ENCODE measurements at places on chromosomes 3 and 15.
A peak's percentile ranks its signal among the peaks of the same experiment; 100 is the strongest.

- DNase-seq: no peak
These were observed 193.1 kb downstream of the ABHD5 start for GRCh38 chr3:43883729-43884396.

GRCh38 chr3:81045976-81046375 lies 715.5 kb downstream of the GBE1 start:
- DNase-seq: no peak

DNA sequence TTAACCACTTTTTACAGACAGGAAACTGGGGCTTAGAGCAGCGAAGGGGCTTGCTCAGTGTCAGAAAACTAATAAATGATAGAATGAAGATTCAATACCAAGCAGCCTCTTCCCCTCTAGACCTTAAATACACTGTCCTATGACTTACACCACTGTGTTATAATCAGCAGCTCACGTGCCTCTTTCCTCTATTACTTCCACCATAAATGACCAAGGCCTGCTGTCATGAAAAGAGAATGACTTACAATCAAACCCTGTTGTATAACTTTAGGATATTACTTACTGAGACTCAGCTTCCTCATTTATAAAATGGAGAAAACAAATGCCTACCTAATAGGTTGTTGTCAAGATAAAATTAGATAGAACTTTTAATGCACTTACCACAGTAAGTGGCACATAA lies 11.6 kb downstream of the FMN1 start:
- DNase-seq: no peak

DNA sequence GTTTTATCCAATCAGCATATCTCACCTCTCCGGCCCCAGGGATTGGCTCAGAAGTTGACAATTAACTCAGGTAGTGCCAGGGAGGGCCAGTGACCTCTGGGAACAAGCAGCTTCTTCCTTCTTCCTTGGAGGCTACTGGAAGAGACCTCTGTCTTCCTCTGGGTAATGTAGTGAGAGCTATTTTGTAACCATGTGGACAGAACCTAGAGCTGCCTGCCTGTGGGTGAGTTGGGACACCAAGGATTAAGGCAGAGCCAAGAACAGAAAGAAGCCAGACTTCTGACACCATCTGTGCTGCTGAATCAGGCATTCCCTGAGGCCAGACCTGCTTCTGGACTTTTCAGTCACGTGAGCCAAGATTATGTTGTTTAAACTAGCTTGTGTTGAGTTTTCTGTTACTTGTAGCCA lies 5.9 kb upstream of the NDUFAF1 start:
- no peak for DNase-seq

- peak; percentile 33 for DNase-seq
These were observed 5.0 kb downstream of the PTH1R start for GRCh38 chr3:46882377-46883053.

- DNase-seq: peak; percentile 57
These were observed 53.7 kb downstream of the NMD3 start for GRCh38 chr3:161274691-161275298.

GRCh38 chr3:141605883-141606282 lies 119.1 kb downstream of the RASA2 start:
- DNase-seq: no peak

GRCh38 chr15:62534996-62535395 lies 369.9 kb upstream of the C2CD4B start:
- no peak for DNase-seq

- DNase-seq: peak; percentile 35
These were observed 26.5 kb upstream of the CP start for GRCh38 chr3:149247929-149248691.

DNA sequence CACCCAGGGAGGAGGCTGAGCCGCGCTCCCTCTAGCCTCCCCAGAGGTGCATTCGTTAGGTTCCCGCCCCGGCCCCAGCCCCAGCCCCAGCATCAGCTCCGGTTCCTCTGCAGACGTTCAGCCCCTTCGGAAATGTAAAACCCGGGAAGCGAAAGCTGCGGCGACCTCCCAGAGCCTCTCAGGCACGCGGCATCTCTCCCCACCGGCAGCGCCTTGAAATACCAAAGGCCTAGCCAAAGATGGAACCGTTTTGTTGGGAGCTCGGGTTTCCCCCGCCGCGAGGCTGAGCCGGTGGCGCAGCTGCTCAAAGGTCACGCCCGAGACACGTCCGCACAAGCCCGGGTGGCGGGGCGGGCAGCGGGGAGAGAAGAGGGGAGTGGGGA lies 77.8 kb upstream of the HES1 start:
- DNase-seq: peak; percentile 59

- DNase-seq: no peak
These were observed 109.8 kb downstream of the XRN1 start for GRCh38 chr3:142337994-142338393.

DNA sequence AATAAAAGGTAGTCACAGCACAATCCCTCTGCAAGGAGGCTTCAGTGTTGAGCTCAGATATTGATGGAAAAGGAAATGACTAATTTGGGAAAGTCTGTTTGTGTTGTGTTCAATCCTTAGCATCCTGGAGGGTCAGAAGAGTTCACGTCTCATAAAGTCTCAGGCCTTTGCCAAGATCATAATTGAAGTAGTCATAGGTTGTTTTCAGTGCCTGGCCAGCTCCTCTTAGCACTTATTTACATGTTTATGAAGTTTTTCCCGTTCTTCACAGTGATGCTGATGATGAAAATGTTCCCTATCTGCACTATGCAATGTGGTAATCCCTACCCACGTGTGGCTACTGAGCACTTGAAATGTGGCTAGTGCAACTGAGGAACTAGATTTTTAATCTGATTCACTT lies 61.6 kb upstream of the TGFBR2 start:
- peak; percentile 71 for DNase-seq

DNA sequence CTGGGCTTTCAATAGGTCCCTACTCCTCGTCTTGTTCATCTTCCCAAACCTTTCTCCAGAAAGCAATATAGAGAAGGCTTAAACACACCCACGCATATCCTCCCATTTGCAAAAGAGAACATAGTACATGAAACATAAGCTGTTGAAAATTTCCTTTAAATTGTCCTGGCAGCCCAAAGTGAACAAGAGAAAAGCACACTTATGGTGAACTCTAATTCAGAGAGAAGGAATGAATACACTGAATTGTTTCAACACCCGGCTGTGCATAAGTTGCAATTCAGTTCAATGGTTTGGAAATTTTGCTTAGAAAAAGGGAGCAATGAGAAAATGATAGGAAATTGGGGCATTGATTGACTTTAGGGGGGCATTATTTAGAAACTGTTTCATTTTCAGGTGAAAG lies 202.6 kb downstream of the TIGIT start:
- DNase-seq: no peak

DNA sequence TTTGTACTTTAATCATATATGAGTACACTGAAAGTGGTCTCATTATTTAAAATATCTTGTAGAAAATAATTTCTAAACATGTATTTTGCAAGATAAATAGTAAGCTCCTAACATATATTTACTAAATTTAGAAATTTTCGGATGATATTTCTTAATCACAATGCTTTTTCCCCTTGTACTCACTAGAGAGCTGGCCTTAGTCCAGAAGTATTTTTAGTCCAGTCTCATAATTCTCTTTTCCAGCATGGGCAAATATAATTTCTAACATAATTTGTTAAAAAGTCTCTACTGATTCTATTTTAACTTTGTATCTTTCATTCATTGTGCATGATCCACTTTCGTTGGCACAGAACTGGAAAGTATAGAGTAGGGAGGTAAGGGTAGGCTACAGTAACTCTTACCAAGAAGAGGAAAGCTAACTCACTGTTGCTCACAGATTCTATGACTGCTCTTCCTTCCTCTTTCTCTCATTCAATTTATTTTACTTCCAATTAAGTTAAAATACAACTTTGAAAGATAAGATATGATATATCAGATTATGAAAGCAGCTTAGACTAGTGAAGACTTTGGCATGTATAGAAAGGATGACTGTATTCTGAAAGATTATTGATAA lies 39.3 kb downstream of the FGF7 start:
- no peak for DNase-seq

- no peak for DNase-seq
These were observed 812 bp upstream of the IL20RB start for GRCh38 chr3:136956971-136957370.

- peak; percentile 68 for DNase-seq
These were observed 18.1 kb downstream of the TRPM1 start for GRCh38 chr15:31083370-31083780.

DNA sequence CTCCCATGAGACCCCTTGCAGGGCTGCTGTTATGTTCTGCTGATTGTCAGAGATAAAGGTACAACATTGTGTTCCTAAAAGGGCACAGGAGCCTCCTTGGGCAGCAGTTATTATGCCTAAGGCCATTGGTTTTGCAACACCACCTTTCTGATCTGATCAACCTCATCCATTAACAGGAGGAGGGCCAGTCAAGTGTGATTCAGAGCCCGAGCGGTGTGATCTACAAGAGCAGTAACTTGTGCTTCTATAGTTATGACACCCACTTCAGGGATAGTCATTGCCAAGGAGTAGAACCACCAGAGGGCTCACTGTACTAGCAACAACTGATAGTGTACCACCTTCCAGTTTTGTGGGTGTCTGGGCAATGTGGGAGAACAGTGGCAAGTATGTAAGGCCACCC lies 1457.9 kb upstream of the CADM2 start:
- no peak for DNase-seq

DNA sequence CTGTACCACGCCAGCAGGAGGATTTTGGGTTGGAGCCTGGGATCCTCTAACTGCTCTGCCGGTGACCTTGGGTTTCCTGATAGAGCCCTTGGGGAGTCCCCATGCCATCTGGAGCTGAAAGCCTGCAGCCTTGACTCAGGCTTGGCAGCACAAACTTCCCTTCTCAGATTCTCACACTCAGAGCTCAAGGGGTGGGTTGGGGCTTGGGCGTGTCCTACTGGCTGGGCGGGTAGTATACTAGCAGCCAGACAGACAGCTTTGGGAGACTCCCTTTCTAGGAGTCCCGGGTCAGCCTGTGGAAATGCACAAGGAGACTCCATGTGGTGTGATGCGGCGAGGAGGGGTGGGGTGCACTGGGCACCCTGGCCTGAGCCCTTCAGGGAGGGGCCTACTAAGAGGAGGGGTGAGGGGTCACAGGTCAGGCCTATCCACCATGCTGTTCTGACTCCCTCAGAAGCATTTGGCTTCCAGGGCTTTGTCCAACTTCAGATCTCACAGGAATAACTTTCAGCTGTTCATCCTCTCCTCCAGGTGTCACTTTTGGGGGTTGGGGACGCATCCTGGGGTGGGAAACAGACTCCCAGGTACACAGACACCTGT lies 21.6 kb upstream of the PLXNA1 start:
- peak; percentile 86 for DNase-seq

GRCh38 chr15:58669108-58669507 lies 80.4 kb downstream of the ADAM10 start:
- DNase-seq: no peak

- DNase-seq: no peak
These were observed 64.2 kb upstream of the GLCE start for GRCh38 chr15:69096196-69096595.

DNA sequence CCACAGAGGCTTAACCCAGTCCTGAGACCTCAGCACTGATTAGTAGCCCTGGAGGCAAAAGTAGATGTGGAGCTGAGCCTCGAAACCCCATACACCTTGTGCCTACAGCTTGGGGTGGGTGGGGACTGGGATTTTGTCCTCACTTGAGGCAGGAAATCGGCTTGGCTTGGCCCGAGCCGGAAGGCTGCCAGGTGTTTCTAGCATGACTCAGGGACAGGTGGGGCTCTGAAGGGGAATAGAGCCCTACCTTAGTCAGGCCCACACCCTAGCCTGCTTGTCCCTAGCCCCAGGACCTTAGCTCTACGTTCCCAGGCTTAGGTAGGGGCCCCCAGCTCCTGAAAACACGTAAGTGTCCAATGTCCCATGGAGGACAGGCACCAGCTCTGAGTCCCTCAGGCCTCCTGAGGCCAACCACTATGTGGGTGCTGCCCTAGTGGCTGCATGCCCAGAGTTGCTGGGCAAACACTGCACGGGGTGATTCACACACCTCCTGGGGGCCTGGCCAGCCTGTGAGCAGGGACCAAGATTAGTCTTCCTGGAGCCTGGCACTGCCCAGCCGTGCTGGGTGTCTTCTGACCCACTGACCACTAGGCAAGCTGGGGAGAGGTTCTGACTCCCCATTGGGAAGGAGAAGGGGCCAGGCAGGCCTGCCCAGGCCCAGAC lies 3.1 kb downstream of the MST1R start:
- DNase-seq: peak; percentile 81

GRCh38 chr3:15982667-15983196 lies 185.0 kb upstream of the ANKRD28 start:
- DNase-seq: peak; percentile 94

DNA sequence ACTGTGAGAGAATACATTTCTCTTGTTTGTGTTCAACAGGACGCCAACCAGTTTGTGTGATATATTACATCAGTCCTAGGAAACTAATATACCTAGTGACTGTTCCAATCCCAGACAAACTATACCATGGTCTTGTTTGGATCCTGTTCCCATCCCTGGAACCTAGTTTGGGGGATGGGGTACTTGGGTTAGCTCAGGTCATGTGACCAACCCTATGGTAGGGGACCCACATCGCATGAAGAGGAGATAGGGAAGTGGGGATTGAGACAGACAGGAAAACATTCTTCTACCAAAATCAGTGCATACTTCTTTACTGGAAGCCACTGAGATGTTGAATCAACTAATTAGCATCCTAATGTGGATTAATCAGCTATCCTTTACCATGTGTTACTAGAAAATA lies 146.1 kb downstream of the THSD4 start:
- no peak for DNase-seq

GRCh38 chr3:103953796-103954195 lies 1412.9 kb upstream of the ALCAM start:
- no peak for DNase-seq

- peak; percentile 41 for DNase-seq
These were observed 60.1 kb upstream of the DAZL start for GRCh38 chr3:16665282-16665741.

GRCh38 chr15:66946578-66947164 lies 118.7 kb upstream of the SMAD3 start:
- DNase-seq: peak; percentile 83

GRCh38 chr3:85297291-85297690 lies 338.5 kb downstream of the CADM2 start:
- no peak for DNase-seq

DNA sequence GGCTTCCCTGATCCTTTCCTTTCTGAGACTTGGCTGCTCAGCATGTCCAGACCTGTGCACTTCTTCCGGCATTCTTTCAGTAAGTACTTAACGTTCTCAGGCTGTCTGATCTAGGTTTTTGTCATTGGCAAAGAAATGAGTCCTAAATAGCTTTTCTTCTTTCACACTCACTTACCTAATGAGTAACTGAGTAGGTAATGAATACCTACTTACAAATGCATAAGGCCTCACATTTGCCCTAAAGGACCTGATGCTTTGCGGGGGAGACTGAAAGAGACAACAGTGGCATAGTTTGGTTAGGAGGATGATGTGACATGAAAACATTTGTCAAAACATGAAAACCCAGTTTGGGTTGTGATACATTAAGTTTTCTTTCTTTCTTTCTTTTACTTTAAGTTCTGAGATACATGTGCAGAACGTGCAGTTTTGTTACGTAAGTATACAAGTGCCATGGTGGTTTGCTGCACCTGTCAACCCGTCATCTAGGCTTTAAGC lies 516.7 kb upstream of the CFAP20DC start:
- DNase-seq: no peak

DNA sequence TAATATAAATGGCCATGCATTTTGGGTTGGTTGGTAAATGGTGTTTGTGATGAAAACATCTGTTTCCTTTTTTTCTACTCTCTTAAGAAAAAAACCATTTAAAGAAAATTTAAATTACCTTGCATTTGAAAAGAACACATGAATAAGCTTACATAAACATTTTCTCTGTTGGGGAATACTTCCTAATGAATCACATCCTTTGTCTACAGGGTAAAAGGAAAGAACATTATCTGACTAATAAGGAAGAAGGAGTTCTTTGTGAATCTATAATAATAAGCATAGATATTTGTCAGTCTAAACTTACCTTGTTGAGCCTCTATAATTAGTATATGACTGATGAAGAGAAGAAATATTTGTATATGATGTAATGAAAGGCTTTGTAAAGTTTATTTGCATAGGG lies 254.1 kb upstream of the ZNF717 start:
- no peak for DNase-seq
